Activated naive CD8-positive, alpha-beta T cell treated with anti-CD3 and anti-CD28 coated beads for 36 hours (primary cell): ENCODE measurements at places on chromosomes 11 and 22.

- no peaks in the 10 kb centered on the region for H3K27me3 ChIP-seq
- H3K27ac ChIP-seq, result no peak overlapping the region
- H3K4me1 ChIP-seq, result no peaks in the 10 kb centered on the region
- no peak for DNase-seq
- H3K4me3 ChIP-seq, result no peak overlapping the region
- no peaks in the 10 kb centered on the region for H3K36me3 ChIP-seq
Observed at GRCh38 chr22:43509337-43509736, 97.5 kb downstream of the MPPED1 start.

DNA sequence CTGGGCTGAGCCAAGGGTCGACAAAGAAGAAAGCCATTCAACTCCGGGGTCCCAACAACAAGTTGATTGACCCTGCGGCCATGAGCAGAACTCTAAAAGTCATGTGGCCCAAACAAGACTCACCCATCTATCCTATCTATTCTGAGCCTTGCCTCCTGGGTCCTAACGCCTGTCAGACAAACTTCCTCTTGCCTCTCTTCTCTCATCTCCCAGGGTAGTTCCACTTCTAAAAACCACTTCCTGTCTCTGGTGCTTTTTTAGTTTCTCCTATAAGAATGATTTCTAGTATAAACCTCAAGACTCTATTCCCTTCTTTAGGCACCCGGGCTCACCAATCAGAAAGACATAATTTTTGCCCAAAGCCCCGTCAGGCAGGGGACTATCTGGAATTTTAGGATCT, 530.2 kb downstream of the DLG2 start:
- H3K27me3 ChIP-seq, result no peaks in the 10 kb centered on the region
- peaks cover 2% of the 10 kb centered on the region for H3K4me1 ChIP-seq
- H3K36me3 ChIP-seq, result no peaks in the 10 kb centered on the region

DNA sequence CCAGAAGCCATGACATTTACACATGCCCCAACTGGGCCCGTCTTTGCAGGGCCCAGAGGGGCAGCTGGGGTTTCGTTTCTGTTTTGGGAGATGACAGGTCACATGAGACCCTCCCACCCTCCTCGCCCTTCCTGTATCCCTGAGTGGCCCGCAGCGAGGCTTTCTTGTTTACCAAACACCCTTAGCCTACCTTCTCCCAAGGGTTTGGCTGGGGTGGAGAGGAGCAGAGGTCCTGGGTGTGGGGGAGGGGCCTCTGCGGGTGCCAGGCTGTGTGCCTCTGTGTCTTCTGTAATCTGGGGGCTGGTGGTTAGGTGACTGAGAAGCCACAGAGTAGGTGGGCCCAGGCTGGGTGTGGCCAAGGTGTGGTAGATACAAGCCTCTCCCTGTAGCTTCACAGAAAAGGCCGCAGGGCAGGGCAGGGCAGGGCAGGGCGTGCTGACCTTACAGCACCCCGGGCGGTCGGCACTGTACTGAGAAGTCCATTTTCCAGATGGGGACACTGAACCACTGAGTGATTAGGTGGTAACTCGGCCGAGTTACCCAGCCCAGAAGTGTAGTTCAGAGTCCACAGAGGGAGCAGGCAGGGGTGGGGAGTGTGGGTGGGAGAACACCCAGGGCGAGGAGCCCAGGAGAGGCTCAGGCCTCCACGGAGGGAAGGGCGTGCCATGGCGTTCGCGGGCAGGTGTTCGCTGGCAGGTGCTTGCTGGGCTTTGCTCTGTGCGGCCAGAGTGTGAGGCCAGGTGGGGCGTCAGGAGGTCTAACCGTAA, 8.7 kb downstream of the PRR5 start:
- H3K36me3 ChIP-seq, result peaks cover 3% of the 10 kb centered on the region
- peak overlapping the region; percentile 83 for H3K27ac ChIP-seq
- H3K4me3 ChIP-seq, result peak overlapping the region; percentile 73
- H3K27me3 ChIP-seq, result no peaks in the 10 kb centered on the region

GRCh38 chr11:3959015-3959902, 103.8 kb downstream of the STIM1 start:
- H3K4me1 ChIP-seq, result peaks cover 67% of the 10 kb centered on the region
- DNase-seq, result no peak
- H3K27me3 ChIP-seq, result no peaks in the 10 kb centered on the region
- no peak overlapping the region for H3K27ac ChIP-seq

DNA sequence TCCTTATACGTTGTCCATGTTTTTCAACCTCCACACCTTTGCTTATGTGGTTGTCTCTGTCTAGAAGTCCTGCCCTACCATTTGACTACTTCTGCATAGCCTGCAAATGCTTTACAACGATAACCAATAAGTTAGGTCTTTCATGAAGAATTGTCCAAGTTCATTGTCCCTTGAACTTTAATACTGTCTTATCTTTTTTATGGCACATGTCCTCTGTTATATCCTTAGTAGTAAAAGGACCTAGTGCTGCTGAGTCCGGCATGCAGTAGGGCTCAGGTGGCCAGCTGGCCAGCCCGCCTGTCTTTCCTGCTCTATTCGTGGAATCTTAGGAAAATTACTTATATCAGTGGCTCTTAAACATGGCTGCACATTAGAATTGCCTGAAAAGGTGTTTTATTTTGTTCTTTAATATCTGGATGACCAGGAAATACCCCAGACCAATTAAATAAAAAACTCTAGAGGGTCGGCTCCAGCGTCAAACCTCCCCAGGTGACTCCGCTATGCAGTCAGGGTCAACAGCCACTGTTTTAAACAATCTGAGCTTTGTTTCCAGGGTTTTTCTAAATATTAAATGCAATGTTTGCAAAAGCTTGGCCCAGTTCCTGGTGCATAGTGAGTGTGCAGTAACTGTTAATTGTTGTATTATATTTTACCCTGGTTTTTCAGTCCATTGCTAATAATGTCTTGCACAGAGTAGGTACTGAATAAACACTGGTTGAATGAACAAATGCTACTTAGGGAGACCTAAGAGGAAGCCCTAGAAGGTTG, 64.6 kb upstream of the SESN3 start:
- DNase-seq, result no peak
- H3K36me3 ChIP-seq, result no peaks in the 10 kb centered on the region
- no peak overlapping the region for H3K4me3 ChIP-seq

DNA sequence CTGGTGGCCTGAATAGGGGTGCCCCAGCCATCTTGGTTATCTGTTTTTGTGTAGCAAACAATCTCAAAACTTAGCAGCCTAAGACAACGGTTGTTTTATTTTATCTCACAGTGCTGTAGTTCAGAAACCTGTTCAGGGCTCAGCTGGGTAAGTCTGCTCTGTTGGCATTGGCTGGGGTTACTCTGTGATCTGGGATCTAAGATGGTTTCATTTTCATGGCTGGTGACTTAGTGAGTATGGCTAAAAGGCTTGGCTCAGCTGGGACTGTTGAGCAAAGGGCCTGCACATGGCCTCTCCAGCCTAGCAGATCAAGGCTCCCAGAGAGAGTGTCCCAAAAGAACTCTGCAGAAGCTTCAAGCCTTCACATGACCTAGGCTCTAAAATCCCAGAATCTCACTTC, 60.8 kb upstream of the POU2AF1 start:
- no peaks in the 10 kb centered on the region for H3K36me3 ChIP-seq
- H3K27me3 ChIP-seq, result peaks cover 3% of the 10 kb centered on the region
- H3K4me3 ChIP-seq, result no peak overlapping the region
- peaks cover 20% of the 10 kb centered on the region for H3K4me1 ChIP-seq

GRCh38 chr11:76736266-76736665, 46.9 kb upstream of the TSKU start:
- H3K4me1 ChIP-seq, result no peaks in the 10 kb centered on the region
- no peaks in the 10 kb centered on the region for H3K27me3 ChIP-seq
- DNase-seq, result no peak
- no peak overlapping the region for H3K27ac ChIP-seq
- no peak overlapping the region for H3K4me3 ChIP-seq

- H3K4me1 ChIP-seq, result peaks cover 55% of the 10 kb centered on the region
- no peak overlapping the region for H3K4me3 ChIP-seq
- DNase-seq, result no peak
- H3K27ac ChIP-seq, result no peak overlapping the region
- H3K27me3 ChIP-seq, result no peaks in the 10 kb centered on the region
- H3K36me3 ChIP-seq, result no peaks in the 10 kb centered on the region
Observed at GRCh38 chr11:78647266-78647915, 72.7 kb upstream of the NARS2 start.
